Right renal cortex interstitium (tissue), 3 donors: ENCODE measurements at places on chromosomes 3 and 15.

DNA sequence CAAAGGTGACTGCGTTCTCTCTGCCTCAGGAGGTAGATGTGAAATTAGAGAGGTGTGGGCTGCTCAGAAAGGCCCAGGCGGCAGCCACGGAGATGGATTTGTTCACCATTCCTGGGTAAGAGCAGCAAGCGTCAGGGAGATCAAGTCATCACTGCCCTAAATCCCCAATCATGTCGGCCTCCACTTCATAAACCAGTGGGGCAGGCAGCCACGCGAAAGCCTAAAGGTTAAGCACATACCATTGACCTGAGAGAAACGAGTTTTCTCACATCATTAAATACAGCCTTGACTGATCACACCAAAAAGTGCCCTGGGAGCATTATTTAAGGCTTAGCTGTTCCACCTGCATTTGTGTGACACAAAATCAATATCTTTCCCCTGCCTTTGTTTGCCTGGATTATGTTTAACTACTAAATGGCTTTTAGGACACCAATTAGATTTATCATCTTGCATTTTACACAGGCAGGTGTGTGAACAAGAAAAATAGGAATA lies 50.7 kb upstream of the FOXB1 start:
- DNase-seq = no peak

- DNase-seq = no peak
These were observed 544 bp upstream of the GATM start for GRCh38 chr15:45378913-45379262.

DNA sequence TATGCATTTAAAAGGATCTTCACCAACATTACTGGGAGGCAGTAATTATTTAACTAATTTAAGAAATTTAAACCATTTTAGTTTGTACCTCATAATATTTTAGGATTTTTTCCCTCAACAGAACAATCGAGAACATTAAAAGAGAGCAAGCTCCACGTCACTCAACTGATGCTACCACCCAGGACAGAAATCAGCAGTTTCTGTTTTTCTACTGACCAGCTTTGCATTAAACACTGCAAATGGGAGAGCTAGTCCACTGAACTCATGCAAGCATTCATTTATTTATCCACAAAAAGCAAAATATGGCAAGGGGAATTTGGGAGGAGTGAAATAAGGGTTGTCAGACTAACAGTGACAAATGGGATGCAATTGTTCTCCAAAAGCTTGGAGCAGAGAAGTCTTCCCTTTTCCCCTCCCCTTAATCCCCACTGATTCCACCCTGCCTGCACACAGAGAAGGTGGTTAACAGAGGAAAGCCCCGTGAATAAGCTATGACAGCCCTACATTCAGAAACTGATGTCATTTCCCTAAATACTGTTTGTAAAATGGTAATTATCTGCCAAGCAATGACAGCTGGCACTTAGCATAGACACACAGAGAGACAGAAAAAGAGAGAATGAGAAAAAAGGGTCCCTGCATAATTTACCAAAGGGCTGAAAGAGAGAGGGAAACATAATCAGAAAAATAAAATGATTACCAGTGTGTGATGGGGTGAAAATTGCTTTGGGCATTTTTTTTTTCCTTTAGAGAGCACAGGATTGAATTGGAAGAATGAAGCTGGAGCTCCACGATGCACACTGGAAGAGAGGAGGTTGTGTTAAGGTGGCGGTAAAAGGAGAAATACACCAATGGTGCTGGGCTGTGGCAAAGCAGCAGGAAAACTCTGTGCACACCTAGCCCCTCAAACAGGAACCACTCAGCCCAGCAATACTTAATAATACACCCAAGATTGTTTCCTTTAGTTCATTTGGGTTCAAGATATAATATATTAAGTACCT lies 777.4 kb downstream of the TUSC7 start:
- no peak for DNase-seq

DNA sequence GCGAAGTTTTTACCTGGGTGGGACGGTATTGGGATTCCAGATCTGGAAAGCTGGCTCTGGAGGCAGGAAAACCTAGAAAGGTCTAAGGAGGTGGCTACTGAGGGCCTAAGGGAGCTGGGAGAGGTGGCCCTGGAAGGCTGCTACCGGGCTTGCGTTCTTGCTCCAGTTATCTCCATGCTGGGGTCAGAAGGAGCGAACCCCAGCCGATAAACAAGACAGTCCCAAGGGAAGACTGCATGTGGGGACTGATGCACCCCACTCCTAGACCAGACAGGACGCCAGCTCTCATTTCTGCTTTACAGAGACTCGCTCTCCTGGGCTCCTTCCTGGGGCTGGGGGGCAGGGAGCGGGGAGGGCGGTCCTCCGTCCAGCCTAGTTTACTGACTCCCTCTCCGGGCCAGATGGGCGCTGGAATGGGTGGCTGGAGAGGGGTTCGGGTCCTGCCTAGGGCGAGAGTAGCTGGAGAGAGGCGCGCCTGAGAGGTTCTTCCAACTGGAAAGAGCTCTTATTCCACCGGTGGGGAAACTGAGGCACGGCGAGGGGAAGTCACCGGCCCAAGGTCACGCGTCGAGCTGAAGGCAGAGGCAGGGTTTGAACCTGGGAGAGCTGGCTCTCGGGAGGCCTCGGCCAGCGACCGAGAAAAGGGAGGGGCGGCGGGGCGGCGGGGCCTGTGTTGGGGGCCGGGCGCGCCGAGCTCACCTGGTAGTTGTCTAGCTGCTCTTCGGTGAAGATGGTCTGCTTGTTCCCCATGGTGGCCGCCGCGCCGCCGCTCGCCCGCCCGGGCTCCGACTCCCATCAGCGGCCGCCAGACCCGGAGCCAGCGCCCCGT lies 565 bp downstream of the CIB2 start:
- no peak for DNase-seq

- DNase-seq = no peak
These were observed 43.3 kb upstream of the SIAH2 start for GRCh38 chr3:150806185-150806835.

- DNase-seq = no peak
These were observed 19.8 kb downstream of the IQSEC1 start for GRCh38 chr3:13053420-13053819.

DNA sequence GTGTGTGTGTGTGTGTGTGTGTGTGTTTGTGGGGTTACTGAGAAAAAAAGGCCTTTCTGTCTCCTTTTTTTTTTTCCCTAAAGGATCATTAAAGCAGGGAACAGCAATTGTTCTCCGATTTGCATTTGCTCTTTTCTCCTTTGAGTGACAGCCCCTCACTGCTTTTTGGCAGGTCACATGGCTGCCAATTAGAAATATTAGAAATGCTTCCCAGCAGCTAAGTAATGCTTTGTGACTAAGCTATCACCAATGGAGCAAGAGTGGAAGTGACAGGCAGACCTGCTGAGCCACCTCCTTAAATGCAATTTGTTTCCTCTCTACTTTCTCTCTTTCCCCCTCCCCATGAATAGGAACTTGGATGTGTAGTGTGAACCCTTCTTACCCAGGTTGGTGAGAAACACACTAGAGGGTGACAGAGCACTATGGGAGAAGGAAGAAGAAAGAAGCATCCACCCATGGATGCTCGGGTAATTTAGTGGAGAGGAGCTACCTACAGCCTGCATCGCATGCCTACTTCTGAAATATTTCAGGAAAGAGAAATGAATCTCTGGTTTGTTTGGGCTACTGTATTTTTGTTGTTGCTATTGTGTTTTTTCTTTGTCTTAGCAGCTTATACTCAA lies 165.2 kb upstream of the PDZRN3 start:
- DNase-seq = no peak

DNA sequence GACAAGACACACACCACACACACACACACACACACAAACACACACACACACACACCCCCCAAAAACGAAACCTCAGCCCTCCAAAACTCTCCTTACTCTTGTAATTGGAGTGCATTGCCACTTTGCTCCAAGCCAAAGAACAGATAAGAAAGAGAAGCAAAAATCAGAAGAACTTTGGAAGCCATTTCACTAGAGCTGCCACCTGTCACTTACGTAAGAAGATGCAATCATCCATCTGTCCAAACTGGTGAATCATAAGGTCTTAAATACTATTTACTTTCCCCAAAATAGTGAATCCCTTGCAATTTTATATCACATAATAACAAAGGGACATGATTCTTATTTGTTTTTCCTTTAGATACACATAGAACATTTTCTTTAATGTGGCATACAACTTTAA lies 285.4 kb downstream of the ZBTB20 start:
- no peak for DNase-seq

DNA sequence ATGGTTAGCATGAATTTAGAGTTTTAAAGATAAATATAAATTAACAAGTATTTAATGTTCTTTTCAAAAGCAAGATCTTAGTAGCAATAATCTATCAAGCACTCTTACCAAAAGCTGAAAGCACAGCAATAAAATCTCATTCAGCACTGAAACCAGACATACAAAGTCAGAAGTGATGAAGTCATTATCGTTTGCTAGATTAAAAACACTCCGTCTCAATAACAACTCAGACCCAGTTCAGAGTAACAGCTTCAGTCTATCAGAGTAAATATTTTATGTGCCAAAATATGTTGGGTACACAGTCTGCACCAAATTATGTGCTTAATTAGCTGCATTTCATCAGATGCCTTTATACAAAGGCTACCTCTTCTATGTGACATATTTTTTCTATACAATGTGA lies 41.6 kb downstream of the CPA3 start:
- DNase-seq = no peak

DNA sequence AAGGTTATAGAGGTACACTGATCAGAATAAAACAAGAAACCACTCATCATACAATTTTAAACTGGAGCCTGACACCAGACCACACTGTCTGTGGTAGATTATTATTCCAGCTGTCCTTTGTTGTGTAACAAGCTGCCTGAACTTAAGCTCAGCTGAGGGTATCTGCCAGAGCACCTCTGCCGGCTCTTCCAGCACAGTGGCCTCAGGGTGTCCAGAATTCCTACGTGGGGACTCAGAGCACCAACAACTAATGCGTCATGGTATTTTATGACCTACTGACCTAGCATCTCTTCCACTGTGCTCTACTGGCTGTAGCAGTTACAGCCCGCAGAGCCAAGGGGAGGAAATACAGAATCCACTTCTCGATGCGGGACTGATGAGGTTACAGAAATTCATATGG lies 15.6 kb upstream of the RAF1 start:
- DNase-seq = no peak

- no peak for DNase-seq
These were observed 6.3 kb downstream of the PXYLP1 start for GRCh38 chr3:141237701-141238521.

GRCh38 chr15:57730876-57731275 lies 24.4 kb downstream of the POLR2M start:
- DNase-seq = no peak

- no peak for DNase-seq
These were observed 117.3 kb downstream of the RFTN1 start for GRCh38 chr3:16396202-16396601.

GRCh38 chr3:114154321-114154821 lies 24.5 kb downstream of the DRD3 start:
- DNase-seq = no peak

DNA sequence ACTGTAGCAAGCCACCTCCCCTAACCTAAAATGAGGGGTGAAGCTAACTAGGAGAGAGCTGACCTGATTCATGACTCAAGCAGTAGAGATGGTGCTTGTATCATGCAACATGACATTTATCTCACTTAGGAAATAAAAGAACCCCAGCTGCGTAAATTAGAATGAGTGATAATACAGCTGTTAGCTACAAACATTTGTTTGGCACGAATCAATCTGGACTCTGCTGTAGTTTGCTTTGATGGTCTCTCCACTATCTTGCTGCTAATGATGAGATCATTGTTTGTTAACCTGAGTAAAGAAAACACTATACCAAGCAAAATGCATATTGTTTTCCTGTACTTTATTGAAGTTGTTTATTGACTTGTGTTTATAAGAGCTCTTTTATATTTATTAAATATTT lies 92.6 kb downstream of the ALDH1A2 start:
- no peak for DNase-seq

DNA sequence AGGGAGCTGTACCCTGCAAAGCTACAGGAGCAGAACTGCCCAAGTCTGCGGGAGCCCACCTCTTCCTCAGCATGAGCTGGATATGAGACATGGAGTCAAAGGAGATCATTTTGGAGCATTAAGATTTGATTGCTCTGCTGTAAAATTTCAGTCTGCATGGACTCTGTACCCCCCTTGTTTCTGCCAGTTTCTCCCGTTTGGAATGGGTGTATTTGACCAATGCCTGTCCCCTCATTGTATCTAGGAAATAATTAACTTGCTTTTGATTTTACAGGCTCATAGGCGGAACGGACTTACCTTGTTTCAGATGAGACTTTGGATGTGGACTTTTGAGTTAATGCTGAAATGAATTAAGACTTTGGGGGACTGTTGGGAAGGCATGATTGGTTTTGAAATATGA lies 18.3 kb downstream of the RNF13 start:
- no peak for DNase-seq

GRCh38 chr3:154954757-154955156 lies 125.4 kb upstream of the MME start:
- DNase-seq = no peak

DNA sequence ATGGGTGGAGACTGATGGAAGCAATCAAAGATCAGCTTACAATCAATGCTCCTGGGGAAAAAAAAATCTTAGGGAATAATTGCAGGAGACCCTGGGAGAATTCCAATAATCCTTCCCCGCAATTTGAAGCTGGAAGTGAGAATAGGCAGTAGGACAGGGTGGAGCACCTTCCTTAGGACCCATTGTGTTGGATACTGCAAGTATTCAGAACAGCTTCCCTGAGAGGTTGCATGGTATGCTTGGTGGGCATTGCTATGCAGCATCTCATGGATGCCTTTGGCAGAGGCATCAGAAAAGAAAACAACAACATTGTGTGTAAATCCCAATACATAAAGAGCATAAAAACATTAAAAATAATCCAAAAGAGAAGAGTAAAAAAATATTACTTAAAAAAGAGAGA lies 24.6 kb upstream of the DUT start:
- no peak for DNase-seq

- DNase-seq = no peak
These were observed 43.7 kb downstream of the MECOM start for GRCh38 chr3:169619793-169620192.

DNA sequence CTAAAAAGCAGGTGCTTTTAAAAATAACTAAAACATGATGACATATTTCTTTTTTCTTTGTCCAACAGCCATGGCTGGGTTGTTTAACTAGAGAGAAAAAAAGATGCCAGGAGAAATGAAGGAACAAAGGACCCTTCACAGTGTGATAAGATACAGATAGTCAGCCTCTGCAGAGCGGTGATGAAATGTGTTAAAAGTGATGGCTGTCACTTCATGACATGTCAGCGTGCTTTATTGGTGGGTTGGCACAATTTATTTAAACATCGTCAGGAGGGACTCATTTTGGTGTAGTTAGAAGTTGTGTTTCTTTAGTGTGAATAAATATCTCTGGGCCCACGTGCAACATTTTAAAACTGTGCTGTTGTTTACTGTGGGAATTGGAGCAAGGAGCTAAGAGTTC lies 887.4 kb upstream of the CFAP20DC start:
- no peak for DNase-seq

GRCh38 chr3:61574854-61575253 lies 13.5 kb downstream of the PTPRG start:
- DNase-seq = no peak

- DNase-seq = no peak
These were observed 226.9 kb downstream of the ZNF621 start for GRCh38 chr3:40751666-40752065.
